ENCODE measurements at places on chromosomes 5 and 9.

DNA sequence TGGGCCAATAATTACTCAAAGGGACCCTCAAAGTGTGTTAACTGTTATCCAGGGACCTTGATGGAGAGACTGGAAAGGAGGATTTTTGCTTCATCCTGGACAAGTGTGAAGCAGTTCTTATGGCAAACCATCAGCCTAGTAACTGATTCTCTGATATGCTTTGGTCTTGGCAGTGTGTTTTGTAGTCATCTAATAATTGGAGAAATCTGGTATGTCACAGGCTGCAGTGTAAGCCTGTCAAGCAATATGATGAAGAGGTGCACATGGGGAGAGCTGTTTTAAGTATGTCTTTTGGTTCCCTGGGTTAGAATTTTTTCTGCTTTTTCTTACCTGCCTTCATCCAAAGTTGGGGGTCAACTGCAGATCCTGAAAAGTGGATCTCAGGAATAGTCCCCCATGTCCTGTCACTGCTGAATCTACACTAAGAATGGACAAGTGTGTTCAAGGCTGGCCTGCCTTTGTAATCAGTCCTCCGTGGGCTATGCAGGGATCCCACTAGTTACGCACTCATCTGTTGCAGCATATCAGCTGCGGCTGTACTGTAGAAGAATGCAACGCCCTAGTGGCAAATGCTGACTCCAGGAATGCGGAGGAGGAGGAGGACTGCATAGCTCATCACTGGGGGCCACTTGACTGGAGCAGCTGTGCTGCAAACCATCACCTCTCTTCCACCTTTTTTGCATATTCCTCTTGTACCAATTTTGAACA lies 1.9 kb downstream of the SPTAN1 start:
- no peak for DNase-seq

DNA sequence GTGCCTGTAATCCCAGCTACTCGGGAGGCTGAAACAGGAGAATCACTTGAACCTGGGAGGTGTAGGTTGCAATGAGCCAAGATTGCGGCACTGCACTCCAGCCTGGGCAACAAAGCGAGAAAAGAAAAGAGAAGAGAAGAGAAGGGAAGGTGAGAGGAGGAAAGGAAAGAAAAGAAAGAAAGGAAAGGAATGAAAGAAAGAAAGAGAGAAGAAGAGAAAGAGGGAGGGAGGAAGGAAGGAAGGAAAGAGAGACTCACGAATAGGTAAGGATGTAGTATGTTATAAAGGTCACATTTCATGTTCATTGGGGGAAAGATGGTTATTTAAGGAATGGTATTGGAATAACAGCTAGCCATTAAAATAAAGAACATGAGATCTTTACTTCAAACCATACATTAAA lies 10.4 kb upstream of the ANP32B start:
- DNase-seq: no peak

DNA sequence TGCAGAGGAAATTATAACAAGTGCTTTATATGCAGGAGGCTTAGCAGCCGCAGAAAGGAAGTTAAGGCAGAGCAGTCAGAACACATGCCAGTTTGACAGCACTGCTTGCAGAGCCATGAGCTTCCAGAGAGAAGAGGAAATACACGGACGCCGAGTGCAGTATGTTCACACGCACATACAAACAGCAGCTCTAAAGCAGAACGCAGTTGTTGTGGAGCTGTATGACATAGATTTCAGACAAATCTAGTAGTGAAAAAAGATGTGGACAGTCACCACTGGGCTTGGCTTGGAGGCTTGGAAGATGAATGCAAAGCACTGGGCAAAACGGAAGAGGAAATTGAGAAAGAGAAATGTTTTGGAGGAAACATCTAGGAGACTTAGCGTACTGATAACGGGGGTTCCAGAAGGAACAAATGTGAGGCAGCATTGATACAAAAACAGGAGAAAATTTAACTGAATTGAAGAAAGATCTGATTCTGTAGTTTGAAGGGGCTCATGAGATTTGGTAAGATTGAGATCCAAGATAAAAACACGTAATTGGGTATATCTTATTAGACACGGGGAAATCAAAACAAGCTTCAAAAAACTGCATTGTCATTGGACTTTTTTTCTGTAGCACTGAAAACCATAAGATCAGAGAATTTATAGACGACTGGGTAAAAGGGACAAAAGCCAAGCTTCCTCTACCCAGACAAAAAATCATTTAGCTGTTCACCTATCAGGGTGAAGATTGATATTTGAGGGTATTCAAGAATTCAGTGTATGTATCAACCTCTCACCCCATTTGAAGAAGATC lies 19.6 kb upstream of the ROPN1L start:
- DNase-seq: no peak

GRCh38 chr5:53425687-53426511 lies 54.5 kb upstream of the FST start:
- DNase-seq: no peak

GRCh38 chr5:29720954-29721353 lies 1472.5 kb upstream of the CDH6 start:
- DNase-seq: no peak

DNA sequence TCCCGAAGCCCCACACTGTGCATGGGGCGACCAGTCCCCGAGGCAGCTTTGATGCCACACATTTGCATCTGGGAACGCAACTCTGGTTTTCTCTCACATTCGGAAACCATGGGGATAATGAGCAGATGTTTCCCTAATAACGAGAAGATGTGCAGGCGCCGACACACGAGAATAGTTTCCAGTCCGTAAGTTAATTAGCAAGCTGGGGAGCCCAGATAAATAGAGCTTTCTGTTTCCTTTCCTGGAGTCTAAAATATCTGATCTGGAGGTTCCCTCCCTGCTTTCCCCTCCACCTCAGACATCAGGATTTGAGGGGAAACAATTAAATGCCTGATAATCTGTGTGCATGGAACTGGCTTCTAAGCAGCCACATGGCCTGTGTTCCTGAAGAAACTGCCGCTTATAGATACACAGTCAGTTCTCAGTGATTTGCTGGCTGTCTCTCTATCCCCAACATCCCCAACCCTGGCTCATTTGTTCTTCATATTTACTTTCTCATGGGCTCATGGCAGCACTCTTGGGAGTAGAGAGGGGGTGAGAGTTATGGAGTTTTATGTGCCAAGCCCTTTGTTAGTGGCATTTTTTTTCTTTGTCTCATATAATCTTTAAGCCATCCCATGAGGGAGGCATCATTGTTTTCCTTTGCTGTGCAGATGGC lies 62.8 kb downstream of the PDZD2 start:
- DNase-seq: no peak

DNA sequence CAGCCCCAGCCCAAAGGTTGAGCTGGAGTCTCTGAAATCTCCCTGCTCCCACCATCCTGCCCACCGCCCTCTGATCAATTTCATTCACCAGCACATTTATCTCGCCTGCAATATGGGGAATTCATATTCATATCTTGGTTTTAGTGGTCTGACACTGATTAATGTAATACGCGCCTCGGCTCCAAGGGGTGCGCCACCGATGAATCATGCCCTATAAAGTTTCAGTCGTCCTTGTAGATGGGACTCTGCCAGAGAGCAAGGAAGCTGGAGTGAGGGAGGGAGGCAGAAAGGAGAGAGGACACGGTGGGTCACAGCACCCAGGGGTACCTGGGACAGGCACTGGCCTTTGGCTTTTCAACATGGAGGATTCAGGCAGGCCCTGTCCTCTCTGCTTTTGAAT lies 8.9 kb downstream of the IRX1 start:
- no peak for DNase-seq

GRCh38 chr5:179794171-179794570 lies 385 bp downstream of the LTC4S start:
- DNase-seq: no peak

- no peak for DNase-seq
These were observed 25.4 kb upstream of the RASGRF2 start for GRCh38 chr5:80934751-80935150.

DNA sequence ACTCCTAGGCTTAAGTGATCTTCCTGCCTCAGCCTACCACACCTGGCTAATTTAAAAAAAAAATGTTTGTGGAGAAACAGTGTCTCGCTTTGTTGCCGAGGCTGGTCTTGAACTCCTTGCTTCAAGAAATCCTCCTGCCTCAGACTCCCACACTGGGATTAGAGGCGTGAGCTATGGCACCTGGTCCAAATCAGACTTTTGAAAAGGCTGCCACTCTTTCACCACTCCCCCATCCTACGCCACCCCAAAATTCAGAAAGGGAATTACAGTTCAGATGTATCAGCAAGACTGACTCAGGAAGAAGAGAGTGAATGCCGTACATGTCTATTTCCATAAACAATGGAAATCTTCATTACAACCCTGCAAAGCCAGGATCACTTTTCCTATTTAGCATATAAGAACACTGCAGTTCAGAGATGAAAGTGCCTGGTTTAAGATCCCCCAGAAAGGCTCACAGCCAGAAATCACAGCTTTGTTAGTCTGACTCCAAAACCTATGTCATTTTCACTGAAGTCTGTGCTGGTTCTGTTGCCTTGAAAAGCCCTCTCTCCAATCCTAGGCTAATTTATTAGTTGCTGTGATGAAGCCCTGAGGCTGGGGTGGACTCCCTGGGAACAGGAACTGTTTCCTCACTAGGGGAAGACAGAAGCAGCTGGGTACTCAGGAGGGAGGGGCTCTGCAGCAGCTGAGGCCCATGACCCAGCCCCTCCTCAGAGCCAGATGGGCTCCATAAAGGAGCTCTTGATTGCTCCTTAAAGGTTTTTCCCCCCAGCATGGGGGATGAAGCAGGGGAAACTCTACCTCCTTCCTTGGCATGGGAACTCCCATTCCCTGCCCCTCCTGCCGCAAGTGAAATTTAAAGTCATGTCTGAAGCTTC lies 3.1 kb downstream of the FBLL1 start:
- DNase-seq: no peak

GRCh38 chr5:34959323-34959722 lies 30.0 kb downstream of the DNAJC21 start:
- DNase-seq: no peak

DNA sequence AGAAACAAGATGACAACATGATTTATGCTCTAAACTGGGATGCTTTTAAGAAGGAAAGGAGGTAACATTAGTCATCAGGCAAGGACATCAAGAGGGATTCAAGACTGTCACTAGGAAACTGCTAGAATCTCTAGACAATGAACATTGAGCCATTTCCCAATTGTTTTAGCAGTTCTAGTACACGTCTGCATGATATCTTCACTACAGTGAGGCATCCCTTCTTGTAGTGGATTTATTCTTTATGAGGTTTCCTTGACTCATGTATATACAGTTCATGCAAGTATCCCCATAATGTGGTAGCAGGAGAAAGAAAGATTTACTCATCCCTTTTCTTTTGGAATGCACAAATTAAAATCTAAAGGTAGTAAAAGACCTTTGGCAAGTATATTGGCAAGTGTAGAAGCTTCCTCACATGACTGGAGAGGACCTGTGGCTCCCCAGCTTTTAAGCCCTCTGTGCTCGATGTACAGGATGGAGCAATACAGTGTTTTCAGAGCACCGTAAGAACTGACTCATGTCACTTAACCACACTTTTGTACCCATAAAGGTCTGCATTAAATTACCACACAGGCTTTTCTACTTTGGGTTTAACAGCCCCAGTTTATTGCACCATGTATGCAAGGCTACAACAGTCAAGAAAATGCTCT lies 335.9 kb downstream of the SEMA5A start:
- no peak for DNase-seq

GRCh38 chr5:139486201-139486600 lies 3.6 kb upstream of the STING1 start:
- no peak for DNase-seq

- no peak for DNase-seq
These were observed 301.1 kb upstream of the PTGER4 start for GRCh38 chr5:40378396-40379177.

Data from stimulated activated CD4-positive, alpha-beta T cell treated with anti-CD3 and anti-CD28 coated beads, Interleukin-1b, Interleukin-23, amount 100 ng/mL, for 1 hour (primary cell).